ENCODE measurements at places on chromosomes 12 and 14. TPM values are rescaled to one million over a fixed set of nuclear protein-coding genes. Genes with fewer than 3 reads are reported as not detected.
A peak's percentile ranks its signal among the peaks of the same experiment; 100 is the strongest.

Gene DLK1
- not detected for total RNA-seq

Gene AMIGO2
- total RNA-seq: 13.1 TPM

Gene SLC7A8
- total RNA-seq: 4.8 TPM

Gene GLS2
- total RNA-seq: not detected

Gene TPH2
- total RNA-seq: not detected

Gene TMTC3
- total RNA-seq: 24.0 TPM

Gene KRT73
- not detected for total RNA-seq

Gene RASAL1
- total RNA-seq: not detected

Gene TAS2R14
- total RNA-seq: 0.99 TPM

Gene GRIP1
- total RNA-seq: 0.80 TPM

Gene CTSG
- total RNA-seq: not detected

DNA sequence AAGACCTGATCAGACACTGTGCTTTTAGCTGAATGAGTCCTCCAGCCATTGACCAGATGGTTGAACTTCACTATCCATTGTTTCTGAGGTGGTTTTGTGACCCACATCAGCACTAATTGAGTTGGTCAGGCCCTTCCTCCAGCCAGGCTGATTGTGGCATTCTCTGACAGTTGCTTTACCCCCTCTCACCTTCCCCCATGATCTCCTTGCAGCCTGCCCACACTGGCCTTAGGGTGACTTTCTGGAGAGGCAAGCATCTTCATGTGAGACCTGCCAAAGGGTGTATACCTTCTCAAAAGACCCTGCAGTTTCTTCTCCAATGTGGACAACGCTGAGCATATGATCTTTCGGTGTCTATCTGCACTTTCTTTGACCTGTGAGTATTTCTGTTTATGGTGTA, 83.9 kb downstream of the GPATCH2L start:
- no peak for DNase-seq

GRCh38 chr14:54133896-54134295, 177.3 kb upstream of the BMP4 start:
- DNase-seq: no peak

GRCh38 chr14:104858811-104859426, 6.1 kb upstream of the CEP170B start:
- no peak for DNase-seq

DNA sequence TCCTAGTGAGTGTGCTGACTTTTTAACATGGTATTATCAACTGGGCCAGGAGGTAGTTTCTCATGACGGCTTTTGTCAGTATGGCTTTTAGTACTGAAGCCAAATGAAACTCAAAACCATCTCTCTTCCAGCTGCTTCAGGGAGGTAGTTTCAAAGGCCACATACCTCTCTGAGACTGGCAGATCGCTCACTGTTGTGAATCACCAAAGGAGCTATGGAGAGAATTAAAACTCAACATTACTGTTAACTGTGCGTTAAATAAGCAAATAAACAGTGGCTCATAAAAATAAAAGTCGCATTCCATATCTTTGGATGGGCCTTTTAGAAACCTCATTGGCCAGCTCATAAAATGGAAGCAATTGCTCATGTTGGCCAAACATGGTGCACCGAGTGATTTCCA, 141.1 kb downstream of the HMGA2 start:
- DNase-seq: peak; percentile 69

DNA sequence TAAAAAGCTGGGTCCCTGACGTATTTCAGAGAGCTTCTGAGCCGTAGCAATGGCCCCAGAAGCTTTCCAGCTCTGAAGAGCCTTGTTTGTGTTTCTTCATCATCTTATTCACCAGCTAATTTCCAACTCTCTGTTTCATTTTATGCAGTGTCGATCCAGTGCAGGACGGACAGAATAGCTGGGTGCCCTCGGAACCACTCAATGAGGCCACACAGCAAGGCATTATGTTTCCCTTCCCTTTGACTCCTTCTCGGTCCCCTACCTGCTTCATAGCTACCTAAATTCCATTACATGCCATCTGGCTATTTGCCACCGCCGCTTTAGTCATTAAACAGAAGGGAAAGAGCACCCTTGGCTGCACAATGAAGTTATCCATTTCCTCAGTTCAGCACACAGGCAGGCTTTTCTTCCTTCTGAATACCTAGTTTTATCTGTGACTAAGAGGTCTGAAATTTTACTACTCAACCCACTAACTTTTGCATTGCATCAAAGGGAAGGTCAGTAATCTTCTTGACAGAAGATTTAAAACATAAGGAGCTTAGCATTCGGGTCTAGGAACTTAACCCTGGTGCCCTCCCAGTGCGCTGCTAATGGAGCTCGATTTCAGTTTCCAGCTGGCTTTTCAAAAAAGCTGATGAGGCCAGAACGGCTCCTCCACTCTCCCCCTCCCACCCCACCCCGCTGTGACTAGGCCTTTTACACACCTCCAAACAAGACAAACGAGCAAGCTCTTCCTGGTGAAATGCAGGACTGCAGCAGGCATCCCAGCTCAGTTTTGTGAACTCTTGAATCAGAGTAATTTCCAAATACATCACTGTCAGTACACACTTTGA, 176.8 kb downstream of the GXYLT1 start:
- no peak for DNase-seq

- DNase-seq: no peak
These were observed 52.3 kb upstream of the GPHB5 start for GRCh38 chr14:63371033-63371432.

DNA sequence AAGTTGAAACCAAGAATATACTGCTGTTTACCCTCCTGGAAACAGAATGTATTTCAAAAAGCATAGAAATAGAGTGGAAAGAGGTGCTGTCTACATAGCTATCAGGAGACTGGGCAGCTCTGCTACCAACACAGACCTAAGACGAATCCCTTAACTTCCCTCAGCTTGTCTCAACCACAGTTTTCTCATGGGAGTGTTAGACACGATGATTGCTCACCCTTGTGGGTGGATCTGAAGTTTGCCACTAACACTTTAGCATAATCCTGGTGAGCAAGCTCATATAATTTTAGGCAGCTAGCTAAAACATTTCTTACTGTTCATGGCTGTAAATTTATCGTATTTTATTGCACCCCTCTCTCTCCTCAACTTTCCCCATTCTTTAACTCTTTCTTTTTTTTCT, 38.5 kb downstream of the C12orf75 start:
- DNase-seq: peak; percentile 73

DNA sequence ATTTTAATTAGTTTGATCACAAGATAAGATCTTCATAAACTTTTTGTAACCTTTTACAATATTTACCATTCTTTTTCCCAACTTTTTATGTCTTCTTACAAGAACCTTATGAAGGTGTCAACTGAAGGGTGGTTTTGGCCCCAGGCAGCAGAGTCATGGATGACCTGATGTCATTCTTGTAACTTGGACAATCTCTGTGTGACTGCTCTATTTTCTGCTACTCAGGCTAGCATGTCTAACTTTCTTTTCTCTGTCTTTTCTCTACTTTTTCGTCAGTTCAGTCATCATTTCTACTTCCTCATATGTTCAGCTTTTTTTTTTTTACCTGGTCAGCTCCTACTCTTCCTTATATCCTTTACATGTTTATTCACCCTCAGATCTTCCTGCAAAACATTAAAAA, 150.7 kb upstream of the PTPRQ start:
- no peak for DNase-seq

DNA sequence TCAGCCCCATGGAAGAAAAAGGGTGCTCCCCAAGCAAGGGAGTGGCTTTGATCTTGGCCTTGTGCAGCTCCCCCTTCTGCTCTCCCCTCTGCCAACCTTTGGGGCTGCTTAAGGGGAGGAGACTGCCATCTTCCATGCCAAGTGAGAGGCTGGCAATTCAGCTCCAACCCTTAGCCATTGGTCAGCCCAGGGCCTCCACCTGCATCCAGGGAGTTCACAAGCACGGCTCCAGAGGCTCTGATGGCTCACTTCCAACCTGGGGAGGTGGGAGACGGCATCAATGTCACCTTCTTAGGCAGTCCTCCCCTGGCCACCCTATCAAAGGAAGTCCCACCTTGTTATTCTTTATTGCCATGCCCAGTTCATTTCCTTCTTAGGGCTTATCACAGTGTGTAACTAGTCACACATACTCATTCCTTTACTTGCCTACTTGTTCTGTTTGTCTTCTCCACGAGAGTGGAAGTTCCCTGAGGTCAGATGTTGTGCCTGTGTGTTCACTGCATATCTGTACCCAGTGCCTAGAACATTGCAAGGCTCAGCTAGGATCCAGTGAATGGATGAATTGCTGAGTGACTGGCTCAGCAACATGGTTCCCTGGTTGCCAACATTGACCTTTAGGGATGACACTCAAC, 5.0 kb downstream of the HDAC7 start:
- DNase-seq: no peak

GRCh38 chr14:21024585-21025370, at the start of gene NDRG2:
NDRG2 (minus strand) TSS chr14:21025061; CDS start chr14:21023315, 1,746 bp downstream.
- DNase-seq: peak; percentile 65

DNA sequence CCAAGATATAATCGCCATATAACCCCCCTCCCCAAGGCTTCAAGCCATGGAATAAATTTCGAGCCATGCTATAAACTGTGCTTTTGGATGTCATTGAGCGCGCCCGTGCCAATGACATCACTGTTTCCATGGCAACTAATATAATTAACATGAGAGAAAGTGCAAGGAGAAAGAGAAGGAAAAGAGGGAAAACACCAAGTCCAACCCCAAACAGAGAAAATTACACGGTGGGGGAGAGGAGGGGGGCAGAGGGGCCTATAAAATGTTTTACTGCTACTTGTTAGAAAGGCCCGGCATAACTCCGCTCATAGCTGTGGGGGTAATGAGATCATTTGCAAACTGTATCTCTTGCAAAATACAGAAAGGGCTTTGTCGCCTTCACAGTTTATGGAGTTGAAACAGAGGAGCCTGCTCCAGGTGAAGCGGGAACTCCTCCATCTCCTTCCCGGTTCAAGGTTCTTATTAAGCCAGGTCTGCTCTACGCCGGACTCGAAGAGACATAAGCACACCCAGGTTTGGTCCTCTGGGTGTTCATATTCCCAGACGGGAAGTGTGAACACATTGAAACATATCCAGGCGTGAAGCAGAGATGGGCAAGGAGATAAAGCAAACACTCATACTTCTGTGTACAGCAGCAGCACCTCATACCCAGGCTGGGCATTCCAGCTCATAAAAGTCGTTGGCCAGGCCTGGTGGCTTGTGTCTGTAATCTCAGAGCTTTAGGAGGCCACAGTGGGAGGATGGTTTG, 99.1 kb upstream of the MAP1LC3B2 start:
- DNase-seq: no peak

DNA sequence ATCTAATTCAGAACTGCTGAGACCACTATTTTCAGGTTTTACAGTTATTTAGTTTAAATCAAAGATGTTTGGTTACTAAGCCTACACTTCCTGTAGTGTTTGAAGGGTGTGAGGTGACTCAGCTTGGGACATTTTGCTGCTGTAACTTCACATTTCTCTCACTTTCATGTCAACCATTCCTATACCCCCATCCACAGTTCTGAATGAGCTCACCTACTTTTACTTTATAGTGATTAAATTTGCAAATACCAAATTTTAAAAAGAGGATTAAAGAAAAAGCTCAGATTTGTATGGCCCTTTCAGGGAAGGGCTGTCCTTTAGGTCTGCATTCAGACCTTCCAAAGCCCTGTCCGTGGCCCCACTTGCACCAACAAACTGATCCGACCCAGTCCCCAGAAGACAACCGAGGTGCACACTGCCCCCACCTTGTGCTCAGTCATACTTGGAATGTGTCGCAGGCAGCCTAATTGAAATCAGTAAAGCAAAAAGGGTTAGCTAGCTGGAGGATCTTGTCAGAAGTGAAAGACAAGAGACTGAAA, 174.4 kb downstream of the MON2 start:
- no peak for DNase-seq

- no peak for DNase-seq
These were observed 510.4 kb downstream of the TMEM132D start for GRCh38 chr12:129393357-129393937.

DNA sequence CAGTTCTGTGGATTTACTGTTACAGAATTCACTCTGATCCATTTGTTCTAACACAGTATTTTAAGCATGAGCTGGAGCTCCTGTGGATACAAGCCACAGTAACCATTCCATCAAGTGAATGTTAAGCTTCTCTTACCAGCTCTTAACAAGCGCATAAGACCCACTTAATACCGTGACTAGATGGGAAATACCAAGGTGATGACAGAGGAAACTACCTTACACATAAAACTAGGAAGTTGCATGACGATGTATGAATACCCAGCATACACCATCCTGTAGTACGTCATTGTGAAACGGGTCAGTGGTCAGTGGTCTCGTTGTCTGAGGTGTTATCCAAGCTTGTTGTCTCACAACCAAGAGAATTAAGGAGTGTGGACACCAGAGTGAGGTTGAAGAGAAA, 2.0 kb upstream of the GALC start:
- DNase-seq: no peak

GRCh38 chr12:113609692-113610469, 138.2 kb upstream of the LHX5 start:
- DNase-seq: no peak

DNA sequence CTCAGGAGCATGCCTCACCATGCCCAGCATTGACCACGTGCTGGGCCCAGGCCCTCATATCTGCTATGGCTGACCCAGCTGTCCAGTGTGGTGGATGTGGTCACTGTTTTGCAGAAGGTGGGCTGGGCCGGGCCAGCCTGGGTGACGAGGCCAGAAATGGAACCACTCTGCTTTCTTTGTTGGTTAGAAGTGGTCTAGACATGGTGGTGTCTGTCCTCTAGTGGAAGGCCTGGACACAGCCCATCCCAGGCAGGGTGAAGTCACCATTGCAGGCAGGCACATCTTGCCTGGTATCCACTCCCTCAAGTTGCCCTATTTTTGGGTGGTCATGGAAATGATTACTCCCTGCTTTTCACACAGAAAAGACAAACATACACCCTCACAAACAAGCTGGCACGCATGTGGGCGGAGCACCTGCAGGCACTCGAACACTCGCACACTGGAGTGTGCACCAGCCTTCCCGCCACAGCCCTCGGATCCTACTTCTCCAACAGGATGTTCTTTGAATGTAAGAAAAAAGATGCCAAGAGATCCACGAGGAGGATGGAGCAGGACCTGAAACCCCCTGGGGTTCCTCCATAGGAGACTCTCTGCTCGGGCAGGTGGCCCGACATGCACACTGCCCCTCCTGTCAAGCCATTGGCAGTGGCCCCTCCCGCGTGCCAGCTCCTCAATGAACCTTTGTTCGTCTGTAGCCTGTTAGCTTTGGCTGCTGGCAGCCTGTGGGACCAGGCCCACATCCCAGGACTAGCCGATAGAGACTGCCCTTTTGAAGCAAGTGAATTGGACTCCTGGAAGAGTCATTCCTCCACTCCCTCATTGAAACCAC, 38.4 kb downstream of the MLXIP start:
- peak; percentile 96 for DNase-seq

Measured in myocyte (in vitro differentiated cells).